ENCODE measurements at places on chromosomes 5 and 9.

DNA sequence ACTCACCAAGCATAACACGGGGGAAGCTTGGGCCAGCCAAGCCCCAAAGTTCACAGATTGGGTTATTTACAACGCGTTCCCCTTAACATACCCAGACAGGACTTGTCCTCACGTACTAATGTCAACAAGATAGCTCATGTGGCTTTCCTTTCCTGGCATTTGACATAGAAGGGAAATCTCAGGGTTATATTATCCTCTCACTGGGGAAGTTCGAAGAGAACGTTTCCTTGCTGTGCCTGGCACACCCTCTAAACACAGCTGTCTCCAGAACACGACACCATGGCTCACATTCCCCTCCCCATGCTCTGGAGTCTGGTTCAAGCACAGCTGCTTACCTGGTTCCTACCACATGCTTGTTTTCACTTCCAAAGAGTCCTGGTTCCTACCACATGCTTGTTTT is 46.8 kb upstream of the OTULINL start:
- no peak for DNase-seq

DNA sequence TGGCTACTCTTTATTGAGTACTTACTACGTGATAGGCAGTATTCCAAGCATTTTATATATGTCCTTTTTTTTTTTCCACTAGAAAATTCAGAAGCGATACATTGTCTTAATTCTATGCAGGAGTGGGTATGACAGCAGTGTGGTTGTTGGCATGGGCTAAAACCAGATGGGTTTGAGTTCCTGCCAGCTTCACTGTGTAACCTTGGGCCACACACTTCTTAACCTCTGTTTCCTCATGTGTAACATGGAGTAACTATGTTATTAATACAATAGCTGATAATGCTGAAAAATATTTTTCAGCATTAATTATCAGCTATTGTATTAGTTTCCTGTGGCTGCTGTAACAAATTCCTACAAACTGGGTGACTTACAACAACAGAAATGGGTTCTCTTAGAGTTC is 12.0 kb downstream of the SNX18 start:
- DNase-seq = no peak

GRCh38 chr9:3850098-3850497 is 324.3 kb upstream of the RFX3 start:
- no peak for DNase-seq

GRCh38 chr5:115813719-115814118 is 2.7 kb downstream of the CDO1 start:
- no peak for DNase-seq

- DNase-seq = no peak
Observed at GRCh38 chr5:369151-369868, 47.8 kb downstream of the AHRR start.

DNA sequence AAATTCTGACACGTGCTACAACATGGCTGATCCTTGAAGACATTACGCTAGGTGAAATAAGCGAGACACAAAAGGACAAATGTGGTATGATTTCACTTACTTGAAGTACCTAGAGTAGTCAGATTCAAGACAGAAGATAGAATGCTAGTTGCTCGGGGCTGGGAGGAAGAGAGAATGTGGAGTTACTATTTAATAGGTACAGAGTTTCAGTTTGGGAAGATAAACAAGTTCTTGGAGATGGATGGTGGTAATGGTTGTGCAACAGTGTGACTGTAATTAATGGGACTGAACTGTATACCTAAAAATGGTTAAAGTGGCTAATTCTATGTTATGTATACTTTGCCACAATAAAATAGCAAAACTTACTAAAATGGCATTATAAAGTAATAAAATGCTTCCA is 34.4 kb downstream of the PAM start:
- no peak for DNase-seq

GRCh38 chr9:108569624-108570023 is 286.2 kb downstream of the ACTL7B start:
- DNase-seq = no peak

- no peak for DNase-seq
Observed at GRCh38 chr5:149831492-149831891, 101.4 kb downstream of the PPARGC1B start.

- no peak for DNase-seq
Observed at GRCh38 chr9:101707721-101708120, 30.7 kb downstream of the GRIN3A start.

- DNase-seq = no peak
Observed at GRCh38 chr5:31048282-31049270, 144.9 kb upstream of the CDH6 start.

DNA sequence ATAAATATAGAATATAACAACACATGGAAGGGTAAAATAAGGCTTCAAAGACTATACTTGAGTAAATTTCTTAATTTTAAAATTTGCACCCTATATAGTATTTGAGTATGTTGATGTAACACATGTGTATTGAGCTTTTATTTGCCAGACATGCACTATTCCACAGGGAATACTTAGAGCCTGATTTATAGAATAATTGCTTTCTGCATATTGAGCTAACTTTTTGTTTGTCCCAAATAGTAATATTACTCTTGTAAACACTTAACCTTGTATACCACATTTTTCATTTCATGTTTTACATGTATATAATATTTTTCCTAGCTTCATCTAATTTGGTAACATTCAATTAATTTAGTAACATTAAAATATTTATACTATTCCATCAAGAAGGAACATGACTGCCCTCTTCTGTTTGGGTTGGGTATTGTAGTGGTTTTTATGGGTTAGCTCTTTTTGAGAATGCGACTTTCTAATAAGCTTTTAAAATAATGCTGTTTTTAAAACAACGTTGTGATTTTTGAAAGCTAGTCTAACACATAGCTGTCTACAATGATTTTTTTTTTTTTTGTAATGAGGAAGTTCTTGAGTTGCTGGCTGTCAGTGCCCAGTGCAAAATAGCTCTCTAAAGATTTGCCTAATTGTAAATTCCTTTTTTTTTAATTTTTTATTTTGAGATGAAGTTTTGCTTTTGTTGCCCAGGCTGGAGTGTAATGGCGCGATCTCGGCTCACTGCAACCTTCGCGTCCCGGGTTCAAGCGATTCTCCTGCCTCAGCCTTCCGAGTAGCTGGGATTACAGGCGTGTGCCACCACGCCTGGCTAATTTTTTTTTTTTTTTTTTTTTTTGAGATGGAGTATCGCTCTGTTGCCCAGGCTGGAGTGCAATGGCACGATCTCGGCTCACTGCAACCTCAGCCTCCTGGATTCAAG is 4.8 kb downstream of the SUB1 start:
- peak; percentile 37 for DNase-seq

DNA sequence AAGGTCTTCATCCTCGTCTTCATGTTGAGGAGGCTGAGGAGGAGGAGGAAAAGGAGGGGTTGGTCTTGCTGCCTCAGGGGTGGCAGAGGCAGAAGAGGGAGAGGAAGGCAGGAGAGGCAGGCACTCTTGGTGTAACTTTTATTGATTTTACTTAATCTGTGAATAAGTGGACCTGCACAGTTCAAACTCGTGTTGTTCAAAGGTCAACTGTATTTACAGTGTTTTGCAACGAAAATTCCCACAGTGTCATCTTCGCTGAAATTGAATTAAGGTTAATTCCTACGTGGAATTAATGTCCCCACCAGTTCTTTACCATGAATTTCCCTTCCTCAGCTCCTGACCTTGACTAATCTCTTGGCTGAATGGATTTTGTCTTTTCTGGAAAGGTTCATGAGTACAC is 21.2 kb upstream of the ENHO start:
- no peak for DNase-seq

DNA sequence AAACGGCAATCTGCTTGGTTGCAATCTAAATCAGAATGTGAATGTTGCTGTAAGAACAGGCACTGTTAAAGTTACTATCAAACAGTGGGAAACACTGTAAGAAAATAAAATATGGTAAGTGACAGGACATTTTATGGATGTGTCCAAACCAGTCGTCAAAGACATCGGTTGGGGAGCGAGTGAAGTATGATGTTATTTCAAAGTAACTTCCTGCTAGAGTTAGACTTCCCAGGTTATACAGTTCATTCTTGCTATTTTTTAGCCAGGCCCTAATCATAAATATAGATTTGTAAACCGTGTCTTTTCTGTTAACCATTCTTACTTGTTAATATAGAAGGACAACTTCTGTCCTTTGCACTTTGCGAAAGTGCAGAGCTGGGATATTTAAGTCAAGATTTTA is 30.2 kb downstream of the LIX1 start:
- no peak for DNase-seq

Measured in activated gamma-delta T cell treated with Interleukin-2 at 50 U/mL for 16 hours (primary cell).